Endothelial cell of umbilical vein (primary cell): ENCODE measurements at places on chromosomes 7 and 10. TPM values are rescaled to one million over a fixed set of nuclear protein-coding genes. Genes with fewer than 3 reads are reported as not detected.

Gene CTAGE4
- total RNA-seq, result 0.30 TPM in 1 of 2 replicates, not detected in the other

Gene CDH23
- total RNA-seq, result not detected in 2 replicates

- no peak for DNase-seq
Observed at GRCh38 chr7:159095979-159096411, 48.7 kb downstream of the VIPR2 start.

DNA sequence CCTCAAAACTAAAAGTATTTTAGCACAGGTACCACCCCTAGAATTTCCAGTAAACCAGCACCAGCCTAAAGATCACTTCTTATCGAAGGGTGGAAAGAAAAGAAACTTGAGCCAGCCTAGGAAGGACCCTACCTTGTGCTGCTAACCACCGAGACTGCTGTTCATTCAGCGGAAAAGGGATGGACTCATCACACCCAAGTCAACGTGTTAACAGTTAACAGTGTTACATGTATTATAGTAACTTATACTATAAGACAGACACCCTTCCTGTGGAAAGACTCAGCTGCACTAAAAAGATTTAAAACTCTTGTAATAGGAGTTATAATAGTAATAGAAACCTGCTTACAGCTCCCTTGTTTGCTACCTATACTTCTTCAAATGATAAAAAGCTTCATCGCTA, 39.8 kb downstream of the MINDY4 start:
- DNase-seq, result no peak

DNA sequence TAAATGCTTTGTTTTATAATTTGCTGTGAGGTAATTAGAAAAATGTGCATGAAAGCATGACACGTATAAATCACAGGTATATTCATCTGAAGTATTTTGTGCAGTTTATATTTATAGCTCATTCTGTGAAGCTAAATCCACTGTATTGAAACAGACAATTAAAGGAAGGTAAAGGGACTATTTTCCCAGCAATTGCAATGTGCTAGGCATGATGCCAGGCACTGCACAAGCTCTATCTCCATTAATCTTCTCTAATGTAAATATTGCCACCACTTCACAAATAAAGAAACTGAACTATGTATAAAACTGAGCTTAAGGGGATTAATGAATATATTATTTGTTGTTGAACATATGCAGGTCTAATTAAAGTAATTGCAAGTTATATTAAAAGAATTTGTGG, 1012.5 kb downstream of the NRG3 start:
- peak; percentile 35 for DNase-seq

DNA sequence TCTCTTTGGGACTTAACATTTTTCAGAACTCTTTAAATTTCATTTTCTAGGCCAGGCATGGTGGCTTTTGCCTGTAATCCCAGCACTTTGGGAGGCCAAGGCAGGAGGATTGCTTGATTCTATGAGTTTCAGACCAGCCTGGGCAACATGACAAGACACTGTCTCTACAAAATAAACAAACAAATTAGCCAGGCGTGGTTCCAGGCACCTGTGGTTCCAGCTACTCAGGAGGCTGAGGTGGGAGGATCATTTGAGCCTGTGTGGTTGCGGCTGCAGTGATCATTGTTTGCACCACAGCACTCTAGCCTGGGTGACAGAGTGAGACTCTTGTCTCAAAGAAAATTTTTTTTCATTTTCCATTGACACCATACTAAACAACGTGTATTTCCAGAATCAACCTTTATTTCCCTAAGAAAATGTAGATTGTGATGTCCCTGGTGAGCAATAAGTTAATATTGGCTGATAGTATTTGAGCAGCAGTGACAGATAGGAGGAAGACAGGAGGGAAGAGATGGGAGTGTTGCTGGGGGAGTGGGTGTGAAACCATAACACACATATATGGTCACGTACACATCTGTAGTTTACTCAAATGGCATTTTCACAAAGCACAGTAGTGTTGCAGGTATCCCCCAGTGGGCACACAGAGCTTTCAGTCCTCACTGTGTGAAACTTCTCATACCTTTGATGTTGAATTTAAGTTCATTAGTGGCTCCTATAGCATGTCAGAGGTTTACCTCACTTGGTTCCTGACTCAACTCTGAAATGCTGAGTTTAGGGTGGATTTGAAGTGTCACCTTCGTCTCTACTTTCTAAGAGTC, 205.6 kb downstream of the AUTS2 start:
- DNase-seq, result no peak

Gene TDRD1
- not detected in 2 replicates for total RNA-seq

- no peak for DNase-seq
Observed at GRCh38 chr10:132742167-132742836, 43.6 kb downstream of the NKX6-2 start.

GRCh38 chr10:60806921-60807320, 28.6 kb downstream of the CDK1 start:
- no peak for DNase-seq

GRCh38 chr10:132929953-132930548, 12.3 kb downstream of the CFAP46 start:
- no peak for DNase-seq

- DNase-seq, result no peak
Observed at GRCh38 chr7:48004032-48004431, 24.6 kb upstream of the HUS1 start.

Gene TBL2
- total RNA-seq, result 34.8 and 38.6 TPM in 2 replicates

DNA sequence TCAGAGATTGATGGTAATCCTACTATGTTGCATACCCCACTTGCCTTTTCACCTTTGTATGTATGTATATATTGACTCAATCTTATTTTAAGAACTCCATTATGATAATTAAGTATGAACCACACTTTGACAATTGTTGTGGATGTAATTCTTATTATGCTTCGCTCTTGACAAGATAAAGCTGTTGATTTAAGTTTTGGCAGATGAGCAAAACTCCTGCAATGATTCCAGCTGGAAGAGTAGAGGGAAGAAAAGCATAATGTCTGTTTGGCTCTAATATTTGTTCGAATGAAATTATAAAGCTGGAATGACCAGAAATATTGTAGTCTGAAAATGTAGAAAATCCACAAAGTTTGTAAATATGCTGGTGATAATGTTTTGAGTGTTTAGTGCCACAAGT, 83.8 kb upstream of the AKR1E2 start:
- DNase-seq, result no peak

DNA sequence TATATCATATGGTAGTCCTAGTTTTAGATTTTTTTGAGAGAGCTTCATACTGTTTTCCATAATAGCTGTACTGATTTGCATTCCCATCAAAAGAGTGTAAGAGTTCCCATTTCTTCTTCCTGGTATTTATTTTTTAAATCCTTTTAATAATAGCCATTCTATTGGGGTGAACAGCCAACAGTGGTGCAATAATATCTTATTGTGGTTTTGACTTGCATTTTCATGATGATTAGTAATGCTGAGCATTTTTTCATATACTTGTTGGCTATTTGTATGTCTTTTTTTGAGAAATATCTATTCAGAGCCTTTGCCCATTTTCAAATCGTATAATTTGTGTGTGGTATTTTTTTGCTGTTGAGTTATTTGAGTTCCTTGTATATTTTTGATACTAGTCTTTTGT, 167.4 kb downstream of the FZD1 start:
- no peak for DNase-seq

DNA sequence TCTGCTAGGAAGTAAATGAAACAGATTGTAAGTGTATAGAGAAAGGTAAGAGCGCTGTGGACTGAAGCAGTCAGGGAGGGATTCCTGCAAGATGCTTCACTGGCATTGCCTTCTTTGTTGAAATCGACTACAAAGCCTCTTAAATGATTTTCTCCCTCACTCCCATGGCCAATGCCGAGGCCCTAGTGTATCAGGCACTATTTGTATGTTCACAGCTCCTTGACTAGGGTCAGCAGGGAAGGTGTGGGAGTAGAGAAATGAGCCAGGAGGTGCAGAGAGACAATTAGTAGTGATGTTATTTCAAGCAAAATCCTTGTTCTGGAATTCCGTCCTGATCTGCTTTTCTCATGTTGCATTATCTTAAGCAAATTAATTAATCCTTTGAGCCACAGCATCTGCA, 22.9 kb upstream of the DUSP5 start:
- DNase-seq, result no peak

- DNase-seq, result no peak
Observed at GRCh38 chr10:103589074-103589630, 95.6 kb downstream of the NEURL1 start.

DNA sequence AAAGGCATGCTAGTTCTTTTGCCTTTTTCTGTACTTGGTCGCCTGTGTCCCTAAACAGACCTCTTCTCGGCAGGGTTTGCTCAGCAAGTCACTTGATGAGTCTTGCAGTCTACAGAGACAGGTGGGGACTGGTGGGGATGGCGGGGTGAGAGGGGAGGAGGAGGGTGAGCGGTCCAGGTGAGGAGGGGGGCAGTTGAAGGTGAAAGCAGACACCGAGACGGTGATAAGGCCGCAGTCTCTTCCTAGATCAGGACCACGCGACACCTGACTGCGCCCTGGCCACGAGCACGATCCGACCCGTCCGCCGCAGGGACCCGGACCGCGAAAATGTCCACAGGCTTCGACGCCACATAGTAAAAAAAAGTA, 566 bp downstream of the ASNS start:
- no peak for DNase-seq

Gene AGMO
- total RNA-seq, result 0.40 and 1.2 TPM in 2 replicates

Gene FKBP14
- total RNA-seq, result 37.4 and 37.6 TPM in 2 replicates

Gene SRPK2
- 55.2 and 58.4 TPM in 2 replicates for total RNA-seq

GRCh38 chr10:119393019-119393418, 149.5 kb downstream of the RGS10 start:
- no peak for DNase-seq

GRCh38 chr7:33101906-33102305, 7.3 kb downstream of the RP9 start:
- no peak for DNase-seq

- no peak for DNase-seq
Observed at GRCh38 chr10:72107325-72108003, 19.1 kb upstream of the SPOCK2 start.

GRCh38 chr10:103770139-103770538, 85.2 kb downstream of the SH3PXD2A start:
- DNase-seq, result no peak

DNA sequence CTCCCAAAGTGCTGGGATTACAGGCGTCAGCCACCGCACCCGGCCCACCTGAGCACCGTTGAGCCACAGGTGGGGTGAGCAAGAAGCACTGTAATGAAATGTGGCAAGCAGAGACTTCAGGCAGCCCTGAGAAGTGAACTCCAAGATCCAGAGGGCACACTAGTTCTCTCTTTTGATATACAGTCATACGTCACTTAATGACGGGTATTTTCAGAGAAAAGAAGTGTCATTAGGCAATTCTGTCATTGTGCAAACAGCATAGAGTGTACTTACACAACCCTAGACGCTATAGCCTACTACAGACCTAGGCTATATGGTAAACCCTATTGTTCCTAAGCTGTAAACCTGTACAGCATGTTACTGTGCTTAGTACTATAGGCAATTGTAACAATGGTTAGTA, 7.9 kb downstream of the PANK1 start:
- DNase-seq, result no peak

DNA sequence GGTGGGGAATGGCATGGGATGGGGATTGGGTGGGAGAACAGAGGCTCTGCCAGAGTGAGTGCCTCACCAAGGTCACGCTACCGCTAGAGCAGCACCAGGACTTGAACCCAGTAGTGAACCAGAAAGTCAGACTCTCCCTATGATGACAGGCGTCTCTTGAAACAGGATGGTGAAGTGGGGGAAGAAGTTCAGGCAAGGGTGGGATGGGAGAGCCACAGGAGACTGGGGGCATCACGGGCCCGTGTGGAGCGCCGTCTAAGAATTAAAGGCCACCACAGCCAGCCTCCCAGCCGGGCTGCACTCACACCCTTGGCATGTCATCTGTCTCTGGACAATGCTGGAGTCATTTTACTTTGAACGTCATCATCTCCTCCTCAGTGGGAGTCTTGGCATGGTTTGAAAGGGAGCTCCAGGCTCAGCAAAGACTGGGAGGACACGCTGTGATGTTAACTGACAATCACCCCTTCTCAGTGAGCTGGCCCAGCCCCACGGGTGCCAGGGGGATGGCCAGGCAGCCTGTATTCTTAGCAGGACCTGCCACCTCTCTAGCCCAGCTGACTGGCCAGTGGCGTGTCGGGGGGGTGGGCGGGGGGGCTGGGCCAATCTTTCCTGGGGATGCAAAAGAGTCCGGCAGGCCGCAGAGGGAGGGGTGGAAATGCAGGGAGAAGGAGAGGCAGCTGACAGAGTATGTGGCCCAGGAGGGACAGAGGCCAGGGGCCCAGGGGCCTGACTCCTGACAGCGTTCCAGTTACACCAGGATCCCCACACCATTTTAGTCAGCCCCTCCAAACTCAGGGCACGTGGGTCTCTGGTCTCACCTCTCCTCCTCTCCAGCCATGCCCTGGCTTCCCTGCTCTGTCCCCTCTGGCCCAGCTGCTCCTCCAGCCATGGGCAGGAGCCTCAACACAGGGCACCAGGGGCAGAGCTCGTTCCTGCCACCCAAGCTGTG, 96.2 kb downstream of the VOPP1 start:
- no peak for DNase-seq

DNA sequence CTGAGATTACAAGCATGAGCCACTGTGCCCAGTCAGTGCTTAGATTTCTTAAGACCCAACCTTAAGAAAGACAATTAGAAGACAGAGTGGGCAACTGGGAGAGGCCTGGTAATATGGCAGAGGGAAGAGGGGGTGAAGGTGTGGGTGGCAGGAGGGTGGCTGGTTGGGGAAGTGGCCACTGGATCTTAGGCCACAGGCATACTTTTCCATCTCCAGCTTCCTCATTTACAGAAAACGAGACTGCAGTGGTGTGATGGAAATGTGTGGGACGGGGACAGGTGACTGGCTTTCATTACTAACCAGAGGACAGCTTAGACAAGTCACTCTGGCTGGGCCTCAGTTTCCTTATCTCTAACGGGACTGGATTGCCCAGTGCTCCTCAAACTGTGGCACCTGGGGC, 1.0 kb upstream of the FFAR4 start:
- DNase-seq, result no peak

DNA sequence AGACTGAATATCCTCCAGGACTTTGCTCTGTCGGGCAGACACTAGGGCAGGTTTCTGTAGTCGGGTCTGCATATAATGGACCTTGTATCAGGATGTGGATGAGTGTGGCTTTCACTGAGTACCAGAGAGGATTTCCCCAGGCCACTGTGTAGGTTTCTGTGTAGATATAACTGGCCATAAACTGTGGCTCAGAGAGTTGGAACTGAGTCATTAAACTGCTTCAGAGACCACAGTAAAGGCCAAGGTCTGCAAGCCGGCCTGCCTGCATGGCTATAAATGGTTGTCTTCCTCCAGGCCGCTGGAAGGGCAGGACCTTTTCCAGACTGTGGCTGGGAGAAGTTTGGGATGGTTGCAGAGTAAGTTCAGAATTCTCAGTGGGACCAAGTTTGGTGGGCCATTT, 16.9 kb downstream of the ZNF92 start:
- DNase-seq, result no peak

Gene PRLHR
- total RNA-seq, result not detected in 2 replicates

- no peak for DNase-seq
Observed at GRCh38 chr7:155793720-155794119, 18.5 kb downstream of the SHH start.

Gene CYP2C8
- not detected in 2 replicates for total RNA-seq

DNA sequence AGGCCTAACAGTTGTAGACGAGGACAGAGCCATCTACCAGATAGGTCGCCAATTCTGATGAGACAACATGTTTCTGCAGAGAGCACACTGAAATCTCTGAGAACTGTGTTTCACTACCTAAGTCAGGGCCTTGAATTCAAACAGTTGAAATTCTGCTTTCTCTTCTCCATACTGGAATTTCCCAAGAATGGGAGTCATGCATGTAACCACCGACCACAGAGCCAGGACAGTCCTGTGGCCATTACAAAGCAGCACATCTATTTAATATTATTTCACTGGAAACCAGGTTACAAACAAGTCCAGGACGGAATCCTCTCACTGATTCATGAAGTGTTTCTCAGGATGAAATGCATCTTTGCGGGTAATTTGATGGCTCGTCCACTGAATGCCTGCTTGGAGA, 62.0 kb upstream of the ST8SIA6 start:
- DNase-seq, result no peak

Gene SLC39A12
- not detected in 2 replicates for total RNA-seq
